Colonic mucosa (tissue), 4 donors: ENCODE measurements at places on chromosomes 2 and 18. TPM values are rescaled to one million over a fixed set of nuclear protein-coding genes. Genes with fewer than 3 reads are reported as not detected.

Gene FRZB
- total RNA-seq, result 12.8 TPM

Gene ZNF385B
- 0.10 TPM for total RNA-seq

Gene RBM43
- total RNA-seq, result 3.8 TPM

DNA sequence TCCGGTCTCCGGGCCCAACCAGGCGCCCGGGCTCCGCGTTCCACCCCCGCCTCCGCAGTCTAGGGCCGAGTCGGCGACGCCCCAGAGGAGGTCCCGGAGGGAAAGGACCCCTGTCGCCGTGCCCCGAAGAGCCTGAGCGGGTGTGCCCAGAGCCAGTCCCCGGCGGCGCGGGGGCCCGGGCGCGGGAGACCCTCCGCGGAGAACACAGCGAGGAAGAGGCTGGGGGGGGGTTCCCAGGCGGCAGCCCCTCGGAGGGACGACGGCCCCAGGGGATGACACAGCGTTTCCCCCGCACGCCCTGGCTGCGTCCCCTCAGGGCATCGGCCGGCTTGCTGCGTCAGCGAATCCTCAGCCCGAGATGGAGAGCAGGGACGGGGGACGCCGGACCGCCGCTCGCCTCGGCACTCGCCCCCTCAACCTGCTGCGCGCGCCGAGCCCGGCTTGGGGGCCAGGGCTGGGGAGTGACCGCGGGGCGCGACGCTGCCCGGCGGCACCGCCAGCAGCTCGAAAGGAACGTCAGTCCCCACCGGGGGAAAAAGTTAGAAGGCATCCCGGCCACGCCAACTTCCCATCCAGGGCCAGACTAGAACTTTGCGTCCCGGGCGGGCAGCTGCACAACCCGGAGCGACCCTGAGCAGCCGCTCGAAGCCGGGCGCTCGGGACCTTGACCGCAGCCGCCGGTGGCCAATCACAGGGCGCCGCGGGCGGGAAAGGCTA, 711 bp downstream of the SFXN5 start:
- peak overlapping the region; percentile 83 for H3K4me3 ChIP-seq
- H3K27me3 ChIP-seq, result no peaks in the 10 kb centered on the region
- no peaks in the 10 kb centered on the region for H3K36me3 ChIP-seq
- H3K4me1 ChIP-seq, result peaks cover 3% of the 10 kb centered on the region
- peak overlapping the region; percentile 93 for H3K27ac ChIP-seq

DNA sequence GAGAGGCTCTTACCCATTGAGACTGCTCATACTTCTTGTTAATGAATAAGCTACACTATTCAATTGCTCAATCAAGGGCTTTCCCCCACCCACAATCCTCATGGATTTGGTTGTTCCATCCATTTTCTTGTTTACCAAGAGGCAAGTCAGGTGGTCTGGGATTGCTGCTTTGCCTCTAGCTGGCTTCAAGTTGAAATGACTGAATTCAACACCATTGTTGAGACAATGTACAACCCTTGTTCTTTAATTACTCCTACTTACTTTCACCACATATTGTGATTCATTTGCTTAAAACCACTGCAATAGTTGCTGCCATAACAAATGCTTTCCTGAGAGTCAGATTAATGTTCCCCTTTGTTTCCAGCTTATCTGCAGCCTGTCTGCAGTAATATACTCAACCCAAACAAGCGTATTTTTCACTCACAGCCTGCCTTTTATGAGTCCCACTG, 532.2 kb downstream of the RIT2 start:
- no peak overlapping the region for H3K27ac ChIP-seq
- H3K4me3 ChIP-seq, result no peak overlapping the region
- no peaks in the 10 kb centered on the region for H3K4me1 ChIP-seq
- H3K36me3 ChIP-seq, result no peaks in the 10 kb centered on the region
- no peaks in the 10 kb centered on the region for H3K27me3 ChIP-seq

DNA sequence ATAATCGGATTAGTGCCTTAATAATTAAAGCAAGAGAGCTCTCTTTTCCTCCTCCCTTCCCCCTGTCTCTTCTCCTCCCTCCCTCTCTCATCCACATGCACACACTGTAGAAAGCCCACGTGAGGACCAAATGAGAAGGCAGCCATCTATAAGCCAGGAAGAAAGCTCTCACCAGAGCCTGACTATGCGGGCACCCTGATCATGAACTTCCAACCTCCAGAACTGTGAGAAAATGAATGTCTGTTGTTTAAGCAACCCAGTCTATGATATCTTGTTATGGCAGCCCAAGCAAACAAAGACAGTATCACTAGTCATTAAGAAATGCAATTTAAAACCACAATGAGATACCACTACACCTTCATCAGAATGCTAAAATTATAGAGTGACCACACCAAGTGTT, 220.3 kb downstream of the EN1 start:
- H3K27me3 ChIP-seq, result no peaks in the 10 kb centered on the region
- no peaks in the 10 kb centered on the region for H3K4me1 ChIP-seq
- no peak overlapping the region for H3K4me3 ChIP-seq
- H3K27ac ChIP-seq, result no peak overlapping the region

GRCh38 chr2:200065477-200065876, 110.1 kb downstream of the MAIP1 start:
- no peaks in the 10 kb centered on the region for H3K27me3 ChIP-seq
- no peaks in the 10 kb centered on the region for H3K4me1 ChIP-seq
- H3K27ac ChIP-seq, result no peak overlapping the region
- no peaks in the 10 kb centered on the region for H3K36me3 ChIP-seq

DNA sequence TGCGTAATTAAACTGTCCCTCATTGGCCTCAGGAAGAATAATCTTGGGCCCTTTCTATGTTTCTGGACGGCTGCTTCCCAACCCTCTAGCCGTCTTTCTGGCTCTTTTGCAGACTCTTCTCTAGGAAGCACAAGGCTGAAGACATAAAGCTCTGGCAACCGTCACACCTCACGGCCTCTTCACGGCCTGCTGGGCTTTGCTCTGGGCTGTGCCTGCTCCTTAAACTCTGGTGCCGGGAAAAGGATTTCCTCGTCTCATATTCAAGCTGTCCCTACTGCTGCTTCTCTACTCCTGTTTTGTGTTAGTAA, 36.0 kb upstream of the WIPF1 start:
- no peaks in the 10 kb centered on the region for H3K4me1 ChIP-seq
- H3K4me3 ChIP-seq, result peak overlapping the region; percentile 10
- H3K36me3 ChIP-seq, result no peaks in the 10 kb centered on the region
- no peak for DNase-seq
- H3K27me3 ChIP-seq, result no peaks in the 10 kb centered on the region

DNA sequence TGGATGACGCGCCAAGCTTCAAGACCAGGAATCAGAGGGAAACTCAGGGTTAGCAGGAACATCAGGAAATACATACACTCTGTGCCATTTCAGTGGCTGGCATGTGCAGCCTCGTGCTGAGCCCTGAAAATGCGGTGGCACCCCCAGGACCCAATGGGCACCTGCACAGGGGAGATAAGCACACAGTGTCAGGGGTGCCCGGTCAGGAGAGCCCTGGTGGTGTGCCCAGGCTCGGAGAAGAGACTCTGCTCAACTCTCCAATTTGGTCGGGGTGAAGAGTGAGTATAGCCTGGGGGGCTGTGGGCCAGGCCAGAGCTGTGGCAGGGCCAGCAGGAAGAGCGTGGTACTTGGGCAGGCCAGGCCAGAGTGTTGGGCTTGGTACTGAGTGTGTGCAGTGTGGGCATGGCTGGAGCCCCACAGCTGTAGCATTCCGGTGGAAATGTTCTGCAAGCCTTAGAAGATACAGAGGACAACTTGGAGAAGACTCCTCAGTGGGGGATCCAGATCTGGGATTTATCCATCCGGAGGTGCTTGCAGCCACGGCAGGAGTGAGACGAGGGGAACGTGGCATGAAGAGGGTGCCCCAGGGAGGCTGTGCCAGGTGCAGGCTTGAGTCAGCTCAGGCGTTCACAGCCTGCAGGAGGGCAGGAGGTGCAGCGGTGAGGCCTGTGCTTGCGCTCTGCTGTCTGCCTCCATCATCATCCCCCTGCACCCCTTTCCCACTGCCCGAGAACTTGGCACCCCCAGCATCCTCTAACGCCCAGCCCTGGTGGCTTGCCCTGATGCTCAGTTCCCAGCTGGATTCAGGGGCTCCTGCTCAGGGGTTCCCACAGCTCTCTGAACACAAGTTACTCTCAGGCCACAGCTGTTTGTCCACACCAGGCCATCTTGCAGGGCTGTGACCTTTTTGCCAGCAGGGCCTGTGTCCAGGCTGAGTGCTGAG, 451.7 kb upstream of the HS6ST1 start:
- no peak for DNase-seq
- H3K27me3 ChIP-seq, result no peaks in the 10 kb centered on the region
- H3K36me3 ChIP-seq, result no peaks in the 10 kb centered on the region
- H3K4me1 ChIP-seq, result no peaks in the 10 kb centered on the region
- no peak overlapping the region for H3K27ac ChIP-seq

GRCh38 chr2:241617431-241618154, 19.4 kb downstream of the THAP4 start:
- no peaks in the 10 kb centered on the region for H3K36me3 ChIP-seq
- peak overlapping the region; percentile 10 for H3K27ac ChIP-seq
- H3K4me1 ChIP-seq, result no peaks in the 10 kb centered on the region
- H3K27me3 ChIP-seq, result no peaks in the 10 kb centered on the region
- DNase-seq, result no peak
- H3K4me3 ChIP-seq, result peak overlapping the region; percentile 10

DNA sequence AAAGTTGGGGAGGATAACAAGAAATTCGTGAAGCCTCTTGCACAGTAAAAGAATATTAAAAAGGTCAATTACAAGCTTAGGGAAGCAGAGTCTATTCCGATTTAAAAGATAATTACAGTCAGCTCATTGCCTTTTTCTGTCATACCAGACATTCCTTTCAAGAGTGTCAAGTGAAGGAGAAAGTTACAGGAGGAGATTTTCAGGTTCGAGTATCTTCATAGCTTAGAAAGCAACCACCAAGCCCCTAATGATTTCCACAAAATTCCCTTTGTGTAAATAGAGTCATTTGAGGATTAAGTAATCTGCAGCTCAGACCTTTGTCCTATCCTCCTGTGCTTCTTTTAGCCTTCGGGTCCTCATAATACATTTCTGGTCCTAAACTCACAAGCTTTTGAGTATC, 414.9 kb downstream of the CDH2 start:
- H3K27ac ChIP-seq, result no peak overlapping the region
- no peak for DNase-seq
- H3K27me3 ChIP-seq, result no peaks in the 10 kb centered on the region

- H3K27me3 ChIP-seq, result no peaks in the 10 kb centered on the region
- DNase-seq, result no peak
- H3K27ac ChIP-seq, result no peak overlapping the region
- H3K4me1 ChIP-seq, result no peaks in the 10 kb centered on the region
These were observed 17.2 kb upstream of the NAPG start for GRCh38 chr18:10508591-10508990.

DNA sequence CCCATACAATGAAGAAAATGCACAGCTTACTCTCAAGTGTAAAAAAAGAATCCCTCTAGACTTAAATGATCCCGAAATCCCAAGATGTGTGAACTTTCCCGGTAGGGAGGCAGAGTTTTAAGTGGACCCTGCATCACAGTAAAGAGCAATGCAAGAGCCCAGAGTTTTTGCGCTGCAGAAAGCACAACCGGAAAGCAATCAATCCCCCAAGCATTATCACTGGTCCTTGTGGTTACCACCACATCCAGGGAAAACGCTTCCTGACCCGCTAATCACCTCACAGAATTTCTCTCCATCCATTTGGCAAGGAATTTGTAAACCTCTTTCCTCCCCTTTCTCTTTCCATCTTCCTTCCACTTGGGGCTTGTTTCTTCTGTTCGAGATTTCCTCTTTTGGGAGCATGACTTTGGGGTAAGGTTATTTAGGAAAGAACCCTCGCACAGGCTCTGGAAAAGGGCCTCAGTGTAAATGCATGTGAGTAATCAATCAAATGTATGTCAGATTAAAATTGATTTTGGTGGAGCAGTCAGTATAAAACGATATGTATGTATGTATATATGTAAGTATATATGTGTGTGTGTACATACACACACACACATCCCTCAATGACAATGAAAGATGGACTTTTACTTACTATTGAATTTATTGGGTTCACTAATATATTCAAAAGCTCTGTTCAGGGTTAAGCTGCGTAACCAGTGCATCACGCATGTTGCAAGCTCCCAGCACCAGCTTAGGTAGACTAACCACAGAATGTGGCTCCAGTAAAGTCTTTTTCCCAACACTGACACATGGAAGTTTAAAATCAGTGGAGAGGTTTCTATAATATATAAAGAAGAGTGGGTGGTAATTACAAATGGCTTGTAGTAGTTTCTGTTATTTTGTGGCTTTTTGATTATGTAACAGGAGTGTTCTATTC, 1.6 kb downstream of the PLCL1 start:
- H3K36me3 ChIP-seq, result no peaks in the 10 kb centered on the region
- H3K4me3 ChIP-seq, result peak overlapping the region; percentile 65
- H3K27ac ChIP-seq, result no peak overlapping the region
- DNase-seq, result no peak

GRCh38 chr2:212814941-212815340, 276.3 kb upstream of the ERBB4 start:
- no peaks in the 10 kb centered on the region for H3K27me3 ChIP-seq
- H3K36me3 ChIP-seq, result no peaks in the 10 kb centered on the region
- H3K4me3 ChIP-seq, result no peak overlapping the region
- no peak overlapping the region for H3K27ac ChIP-seq

- no peaks in the 10 kb centered on the region for H3K27me3 ChIP-seq
- no peak overlapping the region for H3K27ac ChIP-seq
These were observed 46.2 kb upstream of the B3GNT2 start for GRCh38 chr2:62149708-62150107.

GRCh38 chr2:119282146-119282995, 58.7 kb downstream of the STEAP3 start:
- H3K27ac ChIP-seq, result no peak overlapping the region
- no peak overlapping the region for H3K4me3 ChIP-seq
- no peak for DNase-seq
- H3K4me1 ChIP-seq, result no peaks in the 10 kb centered on the region
- H3K27me3 ChIP-seq, result no peaks in the 10 kb centered on the region

DNA sequence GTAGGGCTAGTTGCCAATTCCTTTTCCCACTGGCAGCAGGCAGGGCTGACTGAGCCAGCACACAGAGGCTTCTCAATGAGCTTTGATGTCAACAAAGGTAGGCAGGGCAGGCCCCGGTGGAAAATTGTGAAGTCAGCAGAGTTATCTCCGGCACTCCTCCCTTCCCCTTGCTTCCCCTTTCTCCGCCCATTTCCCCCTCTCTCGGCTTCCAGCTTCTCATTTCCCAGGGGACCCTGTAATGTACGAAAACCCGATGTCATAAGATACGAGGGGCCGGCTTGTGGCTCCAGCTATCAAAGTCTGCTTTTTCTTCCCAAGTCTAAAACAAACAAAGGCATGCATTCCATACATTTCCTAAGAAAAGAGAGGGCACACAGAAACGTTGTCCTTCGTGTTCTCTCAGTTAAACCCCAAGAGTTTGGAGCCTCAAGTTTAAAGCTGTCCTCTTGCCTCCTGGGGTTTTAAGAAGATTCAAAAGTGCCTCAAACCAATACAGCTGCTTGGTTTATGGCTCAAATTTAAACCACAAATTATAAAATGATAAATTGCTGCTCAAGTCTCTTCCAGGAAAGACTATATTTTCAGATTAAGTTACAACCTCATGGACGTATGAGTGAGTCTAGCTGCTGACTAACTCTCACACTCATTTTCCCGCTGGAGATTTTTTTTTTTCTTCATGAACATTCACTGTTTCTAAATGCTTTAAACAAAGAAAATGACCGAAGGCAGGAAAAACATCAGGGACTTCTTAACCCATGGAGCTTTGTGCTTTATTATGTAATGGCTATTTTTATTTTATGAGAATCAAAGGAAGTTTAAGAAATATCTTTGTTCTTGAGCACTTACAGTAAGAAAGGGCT, 27.2 kb upstream of the EML4 start:
- no peaks in the 10 kb centered on the region for H3K36me3 ChIP-seq
- H3K4me3 ChIP-seq, result peak overlapping the region; percentile 14
- peak; percentile 76 for DNase-seq
- no peaks in the 10 kb centered on the region for H3K27me3 ChIP-seq
